A549 treated with dexamethasone at 1 μM for 4 hours (cell line): ENCODE measurements at places on chromosomes 6 and 20. TPM values are rescaled to one million over a fixed set of nuclear protein-coding genes. Genes with fewer than 3 reads are reported as not detected.

The SHLD1 gene
- 6.1 to 7.6 TPM (median 6.4 TPM) in 5 replicates for total RNA-seq

The ENPP5 gene
- not detected in 5 replicates for total RNA-seq

The ZNF334 gene
- not detected in 5 replicates for total RNA-seq

The TGM2 gene
- 402 to 631 TPM (median 528 TPM) in 5 replicates for total RNA-seq

The TMEM74B gene
- total RNA-seq: 2.4 to 3.5 TPM (median 3.1 TPM) in 5 replicates

The MAP3K5 gene
- 1.7 to 2.6 TPM (median 2.2 TPM) in 5 replicates for total RNA-seq

The SPATS1 gene
- not detected in 5 replicates for total RNA-seq

The MOXD1 gene
- total RNA-seq: 1.2 to 1.7 TPM (median 1.5 TPM) in 5 replicates

The PGC gene
- 0.09 to 0.14 TPM (median 0.10 TPM) in 3 of 5 replicates, not detected in the others for total RNA-seq

The KHDC1L gene
- 0.25 to 0.41 TPM (median 0.28 TPM) in 3 of 5 replicates, not detected in the others for total RNA-seq

The ENPP3 gene
- 0.18 TPM in 1 of 5 replicates, not detected in the others for total RNA-seq

The GDAP1L1 gene
- 0.06 to 0.07 TPM in 2 of 5 replicates, not detected in the others for total RNA-seq

The APOBEC2 gene
- not detected in 5 replicates for total RNA-seq

The MYLK2 gene
- total RNA-seq: 0.27 to 0.78 TPM (median 0.46 TPM) in 5 replicates

The CTCFL gene
- total RNA-seq: 0.02 to 0.06 TPM (median 0.03 TPM) in 4 of 5 replicates, not detected in the other

The DEFB132 gene
- total RNA-seq: not detected in 5 replicates

The DLK2 gene
- total RNA-seq: 4.5 to 7.3 TPM (median 7.0 TPM) in 5 replicates

The GTF2H4 gene
- 17.2 to 21.4 TPM (median 19.3 TPM) in 5 replicates for total RNA-seq

The TSPYL4 gene
- total RNA-seq: 2.7 to 3.6 TPM (median 3.4 TPM) in 5 replicates

The SLC26A8 gene
- 0.02 TPM in 1 of 5 replicates, not detected in the others for total RNA-seq

The SLC22A23 gene
- total RNA-seq: 7.5 to 12.0 TPM (median 10.7 TPM) in 5 replicates

The TUBB2B gene
- total RNA-seq: 14.2 to 16.9 TPM (median 15.4 TPM) in 5 replicates

The GPR6 gene
- not detected in 5 replicates for total RNA-seq

The FANCE gene
- total RNA-seq: 3.1 to 4.1 TPM (median 3.4 TPM) in 5 replicates

The ETV7 gene
- 0.09 to 0.28 TPM (median 0.13 TPM) in 5 replicates for total RNA-seq

The CLPSL2 gene
- 0.61 to 1.1 TPM (median 0.94 TPM) in 5 replicates for total RNA-seq

The ADTRP gene
- total RNA-seq: 0.29 to 0.90 TPM (median 0.75 TPM) in 5 replicates

The GGTLC1 gene
- not detected in 5 replicates for total RNA-seq

The SPATA25 gene
- 0.34 to 0.57 TPM (median 0.49 TPM) in 4 of 5 replicates, not detected in the other for total RNA-seq
